Hematopoietic multipotent progenitor cell treated with erythropoietin and hydrocortisone succinate and interleukin-3 and kit ligand, for 8 days (in vitro differentiated cells): ENCODE measurements at places on chromosomes 6 and 20.
A peak's percentile ranks its signal among the peaks of the same experiment; 100 is the strongest.

GRCh38 chr20:58406422-58407001 lies 17.5 kb downstream of the VAPB start:
- no peak for DNase-seq

DNA sequence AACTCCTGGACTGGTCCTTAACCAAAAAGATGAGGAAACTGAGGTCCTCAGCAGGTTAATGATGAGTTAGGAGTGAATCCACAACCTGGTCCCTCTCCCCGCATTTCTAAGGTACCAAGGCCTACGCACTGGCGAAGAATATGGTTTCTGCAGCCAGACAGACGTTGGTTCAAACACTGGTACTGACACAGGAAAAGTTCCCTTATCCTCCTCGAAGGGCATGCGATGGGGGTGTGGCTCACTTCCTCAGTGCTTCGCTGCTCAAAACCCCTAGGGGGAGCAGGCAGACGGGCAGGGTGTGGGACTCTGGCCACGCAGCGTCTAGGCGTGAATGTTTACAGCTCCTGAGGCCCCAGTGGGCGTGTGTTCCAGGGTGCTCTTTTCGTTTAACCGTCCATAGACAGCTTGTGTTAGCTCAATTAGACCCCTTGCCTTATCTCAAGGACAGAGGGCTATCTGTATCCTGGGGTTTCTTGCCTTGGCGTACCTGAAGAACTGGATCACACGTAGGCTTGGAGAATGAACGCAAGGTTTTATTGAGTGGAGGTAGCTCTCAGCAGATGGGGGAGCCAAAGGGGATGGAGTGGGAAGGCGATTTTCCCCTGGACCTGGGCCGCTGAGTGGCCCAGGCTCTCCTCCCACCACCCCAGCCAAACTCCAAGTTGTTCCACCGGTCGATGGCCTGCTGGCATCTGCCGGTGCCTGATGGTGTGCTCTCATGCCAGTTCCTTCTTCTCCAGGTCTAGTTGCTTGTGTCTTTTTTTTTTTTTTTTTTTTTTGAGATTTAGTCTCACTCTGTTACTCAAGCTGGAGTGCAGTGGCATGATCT lies 31.8 kb upstream of the PTPN1 start:
- peak; percentile 94 for DNase-seq

DNA sequence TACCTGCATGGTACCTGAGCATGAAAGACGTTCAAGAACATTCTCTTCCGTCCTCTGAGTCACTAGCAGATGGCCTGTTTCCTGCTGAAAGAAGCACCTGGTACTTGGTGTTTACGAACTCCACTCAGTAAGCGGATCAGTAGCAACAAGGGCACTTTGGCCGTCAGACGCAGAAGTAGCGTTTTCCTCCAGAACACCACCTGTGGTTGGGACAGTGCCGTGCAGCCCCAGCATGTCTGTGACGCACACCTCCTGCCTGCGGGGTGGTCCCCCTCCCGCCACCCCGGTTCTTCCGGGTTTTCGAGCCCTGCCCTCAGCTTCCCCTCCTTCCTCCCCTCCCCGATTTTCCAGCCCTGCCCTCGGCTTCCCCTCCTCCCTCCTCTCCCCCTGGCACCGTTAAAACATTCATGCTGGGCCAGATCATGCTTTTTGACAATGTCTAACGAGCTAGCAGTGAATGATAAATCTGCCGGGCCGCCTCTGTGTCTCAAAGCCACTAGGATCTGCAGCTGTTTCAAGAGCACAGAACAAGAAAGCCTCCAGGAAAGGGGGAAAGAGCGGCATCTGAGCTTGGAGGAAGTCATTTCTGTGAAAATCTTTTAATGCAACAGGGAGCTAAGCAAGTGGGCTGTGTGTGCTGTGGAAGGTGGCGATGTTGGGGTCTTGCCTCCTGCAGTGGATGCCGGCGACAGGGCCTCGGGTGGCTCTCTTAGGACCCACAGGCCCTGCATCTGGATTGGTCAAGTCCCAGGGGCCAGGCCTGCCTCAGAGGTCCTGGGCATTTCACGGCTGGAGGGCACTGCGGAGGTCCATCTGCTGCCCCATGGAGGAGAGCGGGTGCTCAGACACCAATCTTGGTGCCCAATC lies 207.9 kb downstream of the ERMARD start:
- DNase-seq: no peak

DNA sequence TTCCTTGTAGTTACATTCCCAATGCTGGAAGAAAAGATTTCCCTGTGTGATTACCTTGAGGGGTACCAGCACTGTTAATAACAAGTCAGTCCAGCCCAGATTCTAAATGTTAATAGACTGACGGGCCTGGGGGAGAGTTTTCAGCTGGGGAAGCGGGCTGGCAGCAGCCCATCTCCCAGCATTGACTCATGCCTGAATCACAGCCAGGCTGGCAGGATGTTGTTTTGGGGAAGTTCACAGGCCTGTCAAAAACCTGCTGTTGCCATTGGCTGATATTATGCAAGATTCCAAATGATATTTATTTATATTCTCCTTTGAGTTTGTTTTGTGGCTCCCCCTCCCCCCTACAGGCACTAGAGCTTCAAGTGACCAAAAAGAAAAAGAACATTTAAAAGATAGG lies 213.9 kb upstream of the CNR1 start:
- no peak for DNase-seq

DNA sequence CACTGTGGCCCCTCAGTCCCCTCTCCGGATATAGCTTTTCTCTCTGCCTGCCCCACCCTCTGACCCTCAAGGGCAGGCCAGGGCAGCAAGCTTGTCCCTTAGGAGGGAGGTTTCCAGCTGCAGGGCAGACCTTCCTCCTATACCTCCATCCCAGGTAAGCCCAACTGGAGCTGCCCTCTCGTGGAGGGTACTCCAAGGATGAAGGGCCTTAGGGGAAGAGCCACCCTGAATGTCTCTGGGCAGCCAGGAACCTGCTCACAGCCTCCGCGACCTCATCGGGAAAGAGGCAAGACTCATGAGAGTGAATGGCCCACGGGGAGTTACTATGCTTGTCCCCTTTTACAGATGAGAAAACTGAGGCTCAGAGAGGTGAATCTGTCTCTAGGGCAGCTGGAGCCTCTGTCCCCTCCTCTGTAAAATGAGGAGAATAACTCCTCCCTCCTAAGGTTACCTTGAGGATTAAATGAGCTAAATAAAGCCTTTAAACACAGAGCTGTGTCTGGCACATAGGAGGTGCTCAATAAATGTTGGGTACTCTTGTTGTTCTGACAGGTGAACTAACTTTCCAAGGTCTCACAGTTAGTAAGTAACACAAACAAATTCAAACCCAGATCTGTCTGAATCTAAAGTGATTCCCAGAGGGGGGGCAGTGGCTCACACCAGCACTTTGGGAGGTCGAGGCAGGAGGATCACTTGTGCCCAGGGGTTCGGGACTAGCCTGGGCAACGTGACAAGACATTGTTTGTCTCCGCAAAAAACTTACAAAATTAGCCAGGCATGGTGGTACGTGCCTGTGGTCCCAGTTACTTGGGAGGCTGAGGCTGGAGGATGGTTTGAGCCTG lies 12.1 kb downstream of the SRXN1 start:
- no peak for DNase-seq

GRCh38 chr6:75204959-75205775 lies 686 bp downstream of the COL12A1 start:
- no peak for DNase-seq

DNA sequence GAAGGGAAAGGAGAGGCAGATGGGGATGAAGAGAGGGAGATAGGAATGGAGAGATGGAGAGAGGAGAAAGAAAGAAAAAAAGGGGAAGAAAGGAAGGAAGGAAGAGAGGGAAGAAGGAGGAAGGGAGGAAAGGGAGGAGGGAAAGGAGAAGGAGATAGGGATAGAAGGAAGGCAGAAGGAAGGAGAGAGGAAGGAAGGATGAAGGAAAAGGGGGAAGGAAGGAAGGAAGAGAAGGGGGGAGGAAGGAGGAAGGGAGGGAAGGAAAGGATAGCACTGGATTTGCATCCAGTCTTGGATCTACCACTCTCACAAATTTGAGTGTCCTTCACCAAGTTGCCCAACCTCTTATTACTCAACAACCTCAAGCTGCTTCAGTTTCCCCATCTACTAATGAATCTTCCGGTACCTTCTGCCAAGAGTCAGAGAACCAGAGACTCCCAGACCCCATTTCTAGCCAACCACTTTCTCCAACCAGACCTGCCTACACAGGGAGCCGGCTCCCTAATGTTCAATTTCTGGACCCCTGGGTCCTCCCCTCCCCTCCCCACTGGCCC lies 79.7 kb upstream of the FOXP4 start:
- DNase-seq: no peak

GRCh38 chr6:106194949-106195921 lies 109.1 kb downstream of the PRDM1 start:
- no peak for DNase-seq

- no peak for DNase-seq
Observed at GRCh38 chr20:4102381-4102780, 87.0 kb upstream of the RNF24 start.

- peak; percentile 72 for DNase-seq
Observed at GRCh38 chr6:99330159-99330558, 19.3 kb downstream of the FAXC start.

- peak; percentile 47 for DNase-seq
Observed at GRCh38 chr6:111781041-111781708, 92.1 kb downstream of the FYN start.

DNA sequence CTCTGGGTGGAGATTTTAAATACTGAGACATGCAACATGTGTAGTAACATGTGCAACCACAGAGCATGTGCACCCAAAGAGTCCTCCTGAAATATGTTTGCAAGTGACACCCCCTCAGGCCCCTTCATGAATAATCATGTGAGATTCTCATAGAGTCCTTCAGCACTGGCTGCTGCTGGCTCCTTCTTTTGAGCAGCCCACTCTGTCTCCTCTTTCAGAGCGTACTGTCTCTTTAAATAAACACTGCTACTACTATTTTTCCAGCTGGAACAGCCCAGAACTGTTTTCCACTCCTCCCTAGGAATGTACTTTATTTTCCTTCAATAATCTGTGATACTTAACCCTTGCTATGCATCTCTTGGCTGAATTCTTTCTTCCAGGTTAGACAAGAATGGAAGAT lies 42.0 kb downstream of the HLA-DRB5 start:
- no peak for DNase-seq

- no peak for DNase-seq
Observed at GRCh38 chr20:9203081-9203447, 134.2 kb downstream of the PLCB4 start.

DNA sequence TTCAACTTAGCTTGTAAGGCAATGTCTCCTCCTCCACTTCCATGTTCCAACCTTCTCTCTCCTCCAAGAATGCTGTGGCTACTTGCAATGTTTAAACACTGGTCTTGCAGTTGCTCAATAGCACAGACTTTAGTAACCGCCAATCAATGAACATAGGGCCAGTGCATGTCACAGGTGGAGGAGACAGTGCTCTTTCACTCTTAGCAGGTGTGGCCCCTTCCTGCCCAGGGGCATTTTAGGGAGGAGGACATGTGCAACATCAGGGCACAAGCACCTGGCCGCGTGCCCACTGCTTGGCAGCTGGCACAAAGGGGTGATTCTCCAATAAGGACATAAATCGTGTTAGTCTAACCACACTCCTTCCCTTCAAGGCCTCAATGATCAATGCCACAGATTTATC lies 41.3 kb downstream of the ADGRF1 start:
- no peak for DNase-seq

GRCh38 chr6:108363889-108364313 lies 69.0 kb downstream of the AFG1L start:
- peak; percentile 33 for DNase-seq

GRCh38 chr6:56862415-56863175 lies 92.3 kb upstream of the BEND6 start:
- no peak for DNase-seq

DNA sequence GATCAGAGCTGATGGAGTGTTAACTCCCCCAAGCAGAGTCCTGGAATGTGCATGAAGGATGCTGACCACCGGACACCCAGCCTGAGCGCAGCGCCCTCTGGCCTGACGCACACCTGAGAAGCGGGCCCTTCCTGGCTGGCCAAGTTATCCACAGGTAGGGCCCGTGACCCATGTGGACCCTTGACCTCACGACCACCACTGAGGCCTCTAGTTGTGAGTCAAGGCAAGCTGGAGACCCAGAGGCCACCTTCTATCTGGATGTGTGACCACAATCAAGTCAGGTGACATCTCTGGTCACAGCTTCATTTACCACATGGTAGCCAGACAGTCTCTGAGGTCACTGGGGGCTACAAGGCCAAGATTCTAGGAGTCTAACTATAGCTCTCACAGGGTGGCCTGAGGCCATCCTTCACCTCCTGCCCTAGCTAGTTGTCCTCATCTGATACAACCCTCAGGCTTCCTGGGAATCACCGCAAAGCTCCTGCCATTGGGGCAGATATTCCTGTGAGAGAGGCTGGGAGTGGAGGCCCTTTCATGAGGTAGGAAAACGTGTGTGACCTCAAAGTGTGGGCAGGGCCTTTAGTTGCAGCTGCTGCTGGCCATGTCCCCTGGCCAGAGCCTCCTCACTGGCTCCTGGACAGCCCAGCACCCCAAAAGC lies 53.1 kb downstream of the DSTN start:
- DNase-seq: no peak

DNA sequence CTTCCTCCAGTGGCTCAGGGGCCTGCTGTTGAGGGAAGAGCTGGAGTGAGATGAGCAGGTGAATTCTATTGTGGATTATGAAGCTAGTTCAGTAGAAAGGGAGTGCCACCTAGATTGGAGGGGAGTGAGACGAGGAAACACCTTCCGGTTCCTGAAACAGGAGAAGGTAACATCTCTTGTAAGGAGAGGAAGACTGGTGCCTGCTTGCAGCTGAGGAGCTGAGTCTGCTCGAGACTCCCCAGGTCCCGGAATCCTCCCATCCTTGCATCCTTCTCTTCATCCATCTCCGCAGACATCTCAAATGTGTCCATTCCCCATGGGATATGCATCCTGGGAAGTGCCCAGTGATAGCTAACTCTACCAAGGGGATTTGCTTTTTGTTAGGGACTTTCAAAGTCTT lies 242.9 kb upstream of the ZFP64 start:
- DNase-seq: no peak

- DNase-seq: no peak
Observed at GRCh38 chr6:29747688-29748250, 24.5 kb downstream of the HLA-F start.

GRCh38 chr6:165846123-165846966 lies 183.3 kb upstream of the PDE10A start:
- DNase-seq: no peak

GRCh38 chr6:126252154-126252553 lies 87.8 kb upstream of the CENPW start:
- no peak for DNase-seq

- peak; percentile 35 for DNase-seq
Observed at GRCh38 chr20:33995053-33995831, 1.5 kb downstream of the RALY start.

- DNase-seq: no peak
Observed at GRCh38 chr6:96075826-96076225, 60.1 kb downstream of the FUT9 start.

- no peak for DNase-seq
Observed at GRCh38 chr6:104987218-104987617, 30.3 kb downstream of the LIN28B start.
